ENCODE measurements at places on chromosomes 5 and 9. TPM values are rescaled to one million over a fixed set of nuclear protein-coding genes. Genes with fewer than 3 reads are reported as not detected.

The WDR38 gene
- total RNA-seq, result not detected

The SNAPC3 gene
- 21.2 TPM for total RNA-seq

The DRD1 gene
- 0.77 TPM for total RNA-seq

The SREK1 gene
- total RNA-seq, result 30.5 TPM

The FSTL4 gene
- 3.9 TPM for total RNA-seq

The ADAMTS12 gene
- 9.1 TPM for total RNA-seq

The LCP2 gene
- not detected for total RNA-seq

The MUSK gene
- total RNA-seq, result not detected

The GADD45G gene
- 0.21 TPM for total RNA-seq

The SLC1A3 gene
- not detected for total RNA-seq

The LHX3 gene
- 0.09 TPM for total RNA-seq

The MYMK gene
- total RNA-seq, result not detected

The NUTM2F gene
- total RNA-seq, result not detected

The FOXD4L3 gene
- not detected for total RNA-seq

The GBA2 gene
- 31.9 TPM for total RNA-seq

The PCDHGC5 gene
- not detected for total RNA-seq

The CA9 gene
- total RNA-seq, result 6.1 TPM

The RASGEF1C gene
- total RNA-seq, result 0.15 TPM

The PRSS3 gene
- 13.2 TPM for total RNA-seq

The FAM78A gene
- total RNA-seq, result 0.40 TPM

The GPR151 gene
- not detected for total RNA-seq

The ATP10B gene
- total RNA-seq, result not detected

The KLF4 gene
- 14.2 TPM for total RNA-seq
